ENCODE measurements at places on chromosomes 2 and 18. TPM values are rescaled to one million over a fixed set of nuclear protein-coding genes. Genes with fewer than 3 reads are reported as not detected.

The ATP6V1C2 gene
- under 0.01 TPM for total RNA-seq

The NPPC gene
- total RNA-seq: 5.7 TPM

The LDAH gene
- total RNA-seq: 6.3 TPM

The CLEC4F gene
- not detected for total RNA-seq

The MZT2B gene
- 86.1 TPM for total RNA-seq

The ABHD1 gene
- total RNA-seq: not detected

The MAB21L4 gene
- total RNA-seq: not detected

The NT5DC4 gene
- not detected for total RNA-seq

The DPYSL5 gene
- 3.7 TPM for total RNA-seq

The ALPP gene
- not detected for total RNA-seq

The EMILIN2 gene
- 23.0 TPM for total RNA-seq

The BOK gene
- total RNA-seq: 25.1 TPM

The DUSP19 gene
- 2.1 TPM for total RNA-seq

The HOXD4 gene
- 1.0 TPM for total RNA-seq

The DUSP2 gene
- total RNA-seq: 4.2 TPM

The SLC35F6 gene
- total RNA-seq: 7.8 TPM

The OSBPL6 gene
- 2.1 TPM for total RNA-seq

The ITSN2 gene
- total RNA-seq: 17.2 TPM

The CDH2 gene
- total RNA-seq: 4.7 TPM

The SP3 gene
- total RNA-seq: 90.3 TPM
